ENCODE measurements at places on chromosomes 13 and 19.
A peak's percentile ranks its signal among the peaks of the same experiment; 100 is the strongest.

DNA sequence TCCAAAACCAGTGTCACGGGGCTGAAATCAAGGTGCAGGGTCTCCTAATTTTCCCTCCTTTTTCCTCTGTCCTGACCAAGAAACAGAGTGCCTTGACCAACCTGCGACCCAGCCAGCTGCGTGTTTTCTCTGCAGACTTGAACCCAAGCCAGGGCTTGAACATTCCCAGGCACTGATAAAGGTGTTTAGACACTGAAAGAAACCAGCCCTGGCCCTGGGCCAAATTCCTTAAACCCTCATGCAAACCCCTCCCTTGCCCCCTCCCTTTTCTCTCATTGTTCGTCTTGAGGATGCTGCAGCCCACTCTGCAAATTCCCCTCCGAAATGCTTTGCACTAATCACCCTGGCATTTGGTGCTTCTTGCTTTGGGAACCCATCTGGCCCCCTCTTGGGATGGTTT, 9.5 kb upstream of the FFAR2 start:
- no peak for DNase-seq

GRCh38 chr13:40200273-40200978, 466.0 kb downstream of the FOXO1 start:
- no peak for DNase-seq

- DNase-seq, result no peak
These were observed 45.5 kb upstream of the FREM2 start for GRCh38 chr13:38641164-38641948.

- no peak for DNase-seq
These were observed 97.1 kb downstream of the MBNL2 start for GRCh38 chr13:97319113-97319720.

DNA sequence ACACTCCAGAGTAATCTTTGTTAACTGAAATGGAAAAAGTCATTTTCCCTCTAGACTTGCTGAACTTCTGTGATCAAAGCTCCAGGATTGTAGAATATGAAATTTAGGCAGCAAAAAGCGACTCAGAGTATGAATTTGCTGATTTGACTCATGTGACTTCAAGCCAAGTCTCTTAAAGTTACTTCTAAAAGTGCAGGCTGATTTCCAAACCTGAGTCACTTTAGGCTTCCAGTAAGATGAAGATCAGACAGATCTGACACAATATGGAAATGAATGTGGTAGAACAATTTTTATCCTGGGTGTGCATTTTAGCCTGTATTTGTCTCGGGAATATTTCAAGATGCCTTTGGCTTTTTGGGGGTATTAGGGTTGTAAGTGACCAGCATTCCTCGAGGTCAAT, 151.0 kb upstream of the TMTC4 start:
- no peak for DNase-seq

DNA sequence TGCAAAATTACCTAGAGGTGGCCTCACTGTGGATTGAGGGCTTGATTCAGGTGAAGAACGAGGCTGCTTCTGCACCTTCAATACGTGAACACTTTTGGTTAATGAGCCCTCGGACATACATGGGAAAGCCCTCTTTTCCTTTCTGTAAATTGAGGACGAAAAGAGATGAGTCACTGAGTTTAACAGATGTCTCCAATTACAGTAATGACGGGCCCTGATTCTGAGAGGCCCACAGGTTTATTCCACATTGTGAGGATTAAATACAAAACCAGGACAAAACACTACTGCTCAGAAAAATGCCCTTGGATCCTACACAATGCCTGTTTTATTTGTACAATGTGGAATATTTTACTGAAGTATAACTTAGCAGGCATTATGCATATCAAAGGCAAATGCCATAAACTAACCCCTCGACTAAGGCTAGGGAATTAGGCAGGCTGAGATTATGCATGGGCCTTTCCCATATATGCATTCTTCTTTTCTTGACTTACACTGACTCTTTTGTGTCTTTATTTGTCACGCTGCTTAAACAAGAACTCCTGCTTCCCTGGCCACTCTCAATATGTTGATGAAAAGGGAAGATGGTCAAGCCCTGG, 819.9 kb downstream of the OLFM4 start:
- peak; percentile 64 for DNase-seq

GRCh38 chr13:79775830-79776229, 294.9 kb downstream of the NDFIP2 start:
- DNase-seq, result no peak

- no peak for DNase-seq
These were observed 18.6 kb upstream of the LATS2 start for GRCh38 chr13:21079761-21080592.

- DNase-seq, result no peak
These were observed 17.7 kb downstream of the STK24 start for GRCh38 chr13:98559169-98559568.

DNA sequence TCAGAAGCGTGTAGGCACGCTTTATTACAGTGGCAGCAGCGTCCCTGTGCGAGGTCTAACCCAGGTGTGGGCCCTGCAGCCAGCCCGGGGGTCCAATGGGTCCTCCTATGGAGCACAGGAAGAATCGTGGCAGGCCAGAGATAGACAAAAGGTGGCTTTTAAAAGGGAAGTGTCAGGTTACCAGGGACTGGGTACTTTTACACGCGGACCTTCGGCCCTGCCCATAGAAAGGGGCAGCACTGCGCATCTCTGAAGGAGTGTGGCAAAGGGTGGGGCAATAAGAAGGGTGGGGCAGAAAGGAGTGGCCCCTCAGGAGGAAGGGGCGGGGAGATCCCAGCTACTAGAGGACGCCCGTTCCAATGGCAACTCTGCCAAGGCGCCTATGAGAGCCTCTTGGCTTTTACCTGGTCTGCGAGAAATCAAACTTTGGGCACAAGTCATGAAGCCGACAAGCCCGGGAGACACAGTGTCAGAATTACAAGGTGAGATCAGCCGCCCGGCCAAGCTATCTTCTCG, 1419.8 kb downstream of the UQCRFS1 start:
- peak; percentile 40 for DNase-seq

GRCh38 chr19:46606019-46606418, 4.9 kb downstream of the CALM3 start:
- no peak for DNase-seq

GRCh38 chr13:98189841-98190505, 12.9 kb upstream of the RNF113B start:
- DNase-seq, result no peak

DNA sequence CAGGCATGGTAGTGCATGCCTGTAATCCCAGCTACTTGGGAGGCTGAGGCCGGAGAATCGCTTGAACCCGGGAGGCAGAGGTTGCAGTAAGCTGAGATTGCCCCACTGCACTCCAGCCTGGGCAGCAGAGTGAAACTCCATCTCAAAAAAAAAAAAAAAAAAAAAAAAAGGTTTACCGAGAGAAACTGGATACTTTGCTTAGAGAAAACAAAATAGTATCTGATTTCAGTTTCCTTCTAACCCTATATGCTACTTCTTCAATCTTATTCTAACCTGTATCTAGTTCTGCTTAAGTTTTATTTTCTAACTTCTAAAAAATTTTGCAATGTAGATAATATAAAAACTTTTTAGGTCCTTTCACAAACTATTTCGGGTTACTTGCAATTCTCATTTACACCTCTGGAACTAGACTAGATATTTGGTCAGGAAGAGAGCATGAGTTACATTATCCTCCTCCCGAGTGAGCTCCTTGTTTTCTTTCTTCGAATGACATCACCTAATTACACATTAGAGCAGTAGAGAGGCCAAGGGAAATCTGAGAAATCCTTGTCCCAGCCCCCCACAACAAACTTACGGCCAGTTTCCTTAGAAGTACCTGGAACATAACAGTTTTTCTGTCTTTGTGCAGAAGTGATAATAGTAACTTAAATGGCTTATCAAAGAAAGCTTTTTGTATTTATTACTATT, 128.9 kb downstream of the B3GLCT start:
- DNase-seq, result no peak

- no peak for DNase-seq
These were observed 5.3 kb upstream of the UQCR11 start for GRCh38 chr19:1610579-1610978.

DNA sequence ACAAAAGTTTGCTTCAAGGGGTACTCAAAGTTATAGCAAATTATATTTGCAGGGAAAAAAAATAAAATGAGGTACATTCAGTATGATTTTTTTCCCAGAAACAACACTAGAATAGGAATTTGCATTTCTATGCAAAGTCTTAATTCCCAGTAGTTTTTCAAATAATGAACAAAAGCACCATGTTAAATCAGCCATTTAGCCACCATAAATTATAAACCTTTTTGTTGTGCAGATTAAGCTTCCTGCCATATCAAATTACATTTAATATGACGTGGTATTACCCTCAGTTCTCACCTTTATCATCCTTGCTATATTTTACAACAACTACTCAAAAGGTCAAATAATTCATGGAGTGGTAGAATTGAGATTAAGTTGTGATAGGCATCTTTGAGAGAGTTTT, 136.6 kb upstream of the FRY start:
- no peak for DNase-seq

GRCh38 chr19:36819130-36819630, 19.0 kb downstream of the ZNF790 start:
- no peak for DNase-seq

GRCh38 chr19:11113140-11113708, 24.0 kb downstream of the LDLR start:
- DNase-seq, result no peak

DNA sequence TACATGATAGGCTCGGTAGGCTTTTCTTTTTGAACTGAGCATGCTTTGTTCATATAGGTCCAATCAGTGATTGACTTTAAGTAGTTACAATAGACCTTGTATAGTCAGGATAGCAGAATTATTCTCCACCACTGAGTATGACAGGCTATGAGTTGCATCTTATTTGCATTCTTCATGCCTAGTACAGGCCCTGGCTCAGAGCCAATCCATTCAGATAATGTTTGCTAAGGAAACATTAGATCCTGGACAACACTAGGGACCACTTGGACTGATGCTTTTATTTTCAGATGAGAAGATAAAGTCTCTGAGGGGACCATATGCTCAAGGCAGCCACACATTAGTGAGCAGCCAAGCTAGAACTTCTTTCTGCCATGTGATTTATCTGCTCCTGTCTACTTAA, 133.9 kb downstream of the KL start:
- DNase-seq, result no peak

DNA sequence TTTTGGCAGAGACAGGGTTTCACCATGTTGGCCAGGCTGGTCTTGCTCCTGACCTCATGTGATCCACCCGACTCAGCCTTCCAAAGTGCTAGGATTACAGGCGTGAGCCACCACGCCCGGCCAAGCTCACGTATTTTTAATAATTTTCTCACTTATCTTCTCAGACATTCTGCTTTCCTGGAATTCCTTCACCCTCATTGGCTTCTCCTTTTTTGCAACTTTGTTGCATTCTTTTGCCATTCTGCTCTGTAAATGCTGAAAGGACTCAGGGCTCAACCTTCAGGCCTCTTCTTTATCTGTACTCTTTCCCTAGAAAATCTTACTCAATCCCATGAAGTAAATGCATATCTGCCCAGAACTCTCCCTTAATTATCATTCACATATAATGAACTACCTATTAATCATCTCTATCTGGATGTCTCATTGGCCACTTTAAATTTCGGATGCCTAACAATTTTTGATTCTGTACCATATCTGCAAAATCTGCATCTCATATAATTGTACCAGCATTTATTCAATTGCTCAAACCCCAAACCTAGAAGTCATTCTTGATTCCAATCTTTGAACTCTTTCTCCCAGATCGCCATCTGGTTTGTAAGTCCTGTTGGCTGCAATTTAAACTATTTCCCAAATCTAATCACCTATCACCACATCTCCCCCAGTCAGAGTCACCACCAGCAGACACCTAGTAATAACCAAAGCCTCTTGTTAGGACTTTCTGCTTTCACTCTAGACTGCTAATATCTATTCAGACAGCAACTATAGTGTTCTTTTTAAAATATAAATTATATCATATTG, 18.2 kb upstream of the OXGR1 start:
- DNase-seq, result no peak

DNA sequence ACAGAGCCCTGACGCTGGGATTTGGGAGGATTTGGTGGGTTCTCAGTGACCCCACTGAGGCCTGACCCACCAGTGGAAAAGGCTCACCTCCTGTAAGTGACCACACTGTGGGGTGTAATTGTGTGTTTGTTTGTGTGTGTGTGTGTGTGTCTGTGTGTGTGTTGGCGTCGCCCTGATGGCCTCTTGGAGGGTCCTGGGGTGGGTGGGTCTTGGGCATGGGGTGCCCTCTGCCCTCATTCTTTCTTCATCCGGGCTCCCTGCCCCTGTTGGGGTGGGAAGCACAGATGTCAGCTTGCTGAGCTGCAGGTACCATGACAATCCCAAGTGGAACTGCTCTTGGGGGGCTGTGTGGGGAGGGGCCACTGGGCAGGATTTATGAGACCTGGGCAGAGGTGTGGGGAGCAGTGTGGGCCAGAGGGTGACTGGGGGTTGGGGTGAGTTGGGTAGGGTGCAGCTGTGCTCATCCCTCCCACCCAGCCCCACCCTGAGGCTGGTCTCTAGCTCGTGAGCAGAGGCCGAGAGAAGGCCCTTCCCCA, 22.8 kb downstream of the WTIP start:
- DNase-seq, result no peak

- DNase-seq, result no peak
These were observed 35.8 kb downstream of the LATS2 start for GRCh38 chr13:21025539-21025938.

DNA sequence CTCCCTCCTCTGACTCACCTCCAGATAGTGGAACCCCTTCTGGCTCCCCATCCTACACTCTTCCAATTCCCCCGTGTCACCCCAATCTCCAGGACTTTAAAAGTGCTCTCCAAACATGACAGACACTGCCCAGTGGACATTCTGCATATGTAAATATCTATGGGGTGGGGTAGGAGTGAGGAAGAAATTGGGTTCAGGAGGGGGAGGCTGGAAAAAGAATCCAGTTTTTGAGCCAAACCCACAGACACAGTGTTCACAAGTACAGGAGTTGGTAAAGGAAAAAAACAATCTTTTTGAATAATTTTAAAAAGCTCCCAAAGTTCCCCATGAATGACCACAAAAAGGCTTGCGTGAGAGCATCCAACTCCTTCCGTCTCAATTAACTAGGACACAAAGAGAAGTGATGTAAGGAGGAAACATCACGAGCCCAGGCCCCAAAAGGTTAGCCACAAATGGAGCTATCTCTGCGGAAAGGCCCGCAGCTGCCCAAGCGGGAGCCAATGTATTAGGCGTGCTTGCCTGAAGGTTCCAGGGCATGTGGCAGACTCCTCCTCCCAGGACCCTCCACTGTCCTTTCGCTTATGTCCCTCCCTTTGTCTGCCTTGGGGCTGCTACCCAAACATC, 18.0 kb downstream of the ZC3H4 start:
- no peak for DNase-seq

- DNase-seq, result no peak
These were observed 5.2 kb downstream of the ZNF577 start for GRCh38 chr19:51882518-51882917.

- DNase-seq, result no peak
These were observed 173.5 kb downstream of the KCNRG start for GRCh38 chr13:50188696-50189095.

DNA sequence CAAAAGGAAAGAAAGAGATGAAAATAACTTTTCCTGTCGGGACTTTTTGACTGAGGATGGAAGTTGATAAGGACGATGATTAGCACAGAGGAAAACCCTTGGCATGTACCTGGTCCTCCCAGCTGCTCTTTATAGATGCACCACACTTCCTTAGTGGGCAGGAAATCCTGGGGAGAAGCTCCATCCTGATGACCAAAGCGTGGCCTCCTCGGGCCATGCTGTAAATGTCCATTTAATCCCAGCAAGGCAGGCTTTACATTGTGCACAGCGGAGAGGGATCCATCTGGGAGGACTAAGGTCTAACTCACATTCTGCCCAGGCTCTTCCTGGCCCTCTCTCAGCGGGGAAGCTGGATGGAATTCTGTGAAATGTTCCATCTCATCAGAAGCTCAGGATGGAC, 113.5 kb downstream of the COL4A2 start:
- no peak for DNase-seq

- DNase-seq, result no peak
These were observed 319.8 kb downstream of the FOXO1 start for GRCh38 chr13:40346592-40346991.

All from NCI-H1417 treated with DMSO at 0.1 percent for 48 hours (cell line).